ENCODE measurements at places on chromosomes 4 and X.

DNA sequence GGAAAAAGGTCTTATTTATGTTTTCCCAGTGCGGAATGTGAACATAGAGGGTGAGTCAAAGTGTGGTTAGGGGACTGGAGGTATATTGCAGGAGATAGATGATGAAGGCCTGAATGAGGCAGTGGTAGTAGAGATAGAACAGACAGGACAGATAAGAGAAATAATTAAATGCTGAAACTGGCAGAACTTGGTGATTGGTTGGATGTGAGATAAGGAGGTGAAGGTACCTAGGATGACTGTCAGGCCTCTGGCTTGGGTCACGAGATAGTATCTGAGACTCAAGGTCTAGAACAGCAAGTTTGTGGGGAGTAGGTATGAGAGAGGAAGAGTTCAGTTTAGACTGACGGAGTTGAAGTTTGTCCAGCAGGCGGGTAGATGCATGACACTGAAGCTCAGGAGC lies 3.5 kb downstream of the MND1 start:
- DNase-seq = no peak

GRCh38 chr4:86965019-86965976 lies 30.5 kb downstream of the AFF1 start:
- DNase-seq = peak; percentile 64

DNA sequence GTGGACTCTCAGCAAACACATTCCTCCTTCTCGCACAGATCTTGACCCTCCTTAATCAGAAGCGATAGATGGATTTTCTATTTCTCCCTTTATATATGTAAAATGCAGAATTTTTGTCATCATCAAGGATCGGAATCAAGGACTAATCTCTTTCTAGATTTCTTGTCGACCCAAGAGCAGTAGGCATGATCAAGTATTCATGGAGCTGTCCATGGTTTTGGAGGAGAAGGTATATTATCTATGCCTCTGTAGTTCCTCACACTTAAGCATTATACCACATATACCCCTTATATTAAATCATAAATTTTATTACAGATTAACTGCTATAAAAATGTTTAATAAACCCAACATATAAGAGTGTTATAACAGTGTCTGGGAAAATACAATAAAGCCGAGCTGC lies 886.8 kb downstream of the NLGN4X start:
- DNase-seq = no peak

GRCh38 chr4:151117371-151117962 lies 18.0 kb downstream of the RPS3A start:
- DNase-seq = peak; percentile 53

DNA sequence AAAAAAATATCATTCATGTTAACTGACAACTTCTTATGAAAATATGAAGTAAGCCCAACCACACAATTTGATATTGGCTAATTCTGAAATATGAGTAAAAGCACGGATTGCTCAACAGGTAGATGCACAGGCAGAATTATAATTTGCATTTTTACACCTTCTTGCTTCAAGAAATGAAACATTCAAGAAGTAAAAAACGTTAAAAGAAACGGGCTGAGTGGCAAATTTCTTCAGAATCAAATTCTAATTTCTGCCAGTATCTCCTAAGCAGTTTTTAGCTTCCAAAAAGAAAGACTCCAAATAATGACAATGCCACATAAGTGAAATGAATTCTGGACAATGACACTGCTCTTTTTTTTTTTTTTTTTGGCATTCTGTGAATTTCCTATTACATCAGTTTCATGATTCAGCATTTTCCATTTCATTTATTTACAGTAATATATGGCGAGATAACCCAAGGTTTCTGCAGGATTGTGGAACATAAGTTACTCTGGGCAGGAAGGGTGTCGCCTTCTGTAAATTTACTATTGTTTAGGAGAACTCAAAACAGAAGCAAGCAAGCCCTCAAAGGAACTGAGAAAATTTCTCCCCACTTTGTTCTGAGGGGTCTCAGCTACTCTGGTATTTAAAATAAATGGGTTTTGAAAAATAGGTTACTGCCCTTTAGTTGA lies 1.4 kb downstream of the SEL1L3 start:
- DNase-seq = peak; percentile 58

- no peak for DNase-seq
These were observed 111.7 kb upstream of the PDHA2 start for GRCh38 chr4:95728145-95728544.

DNA sequence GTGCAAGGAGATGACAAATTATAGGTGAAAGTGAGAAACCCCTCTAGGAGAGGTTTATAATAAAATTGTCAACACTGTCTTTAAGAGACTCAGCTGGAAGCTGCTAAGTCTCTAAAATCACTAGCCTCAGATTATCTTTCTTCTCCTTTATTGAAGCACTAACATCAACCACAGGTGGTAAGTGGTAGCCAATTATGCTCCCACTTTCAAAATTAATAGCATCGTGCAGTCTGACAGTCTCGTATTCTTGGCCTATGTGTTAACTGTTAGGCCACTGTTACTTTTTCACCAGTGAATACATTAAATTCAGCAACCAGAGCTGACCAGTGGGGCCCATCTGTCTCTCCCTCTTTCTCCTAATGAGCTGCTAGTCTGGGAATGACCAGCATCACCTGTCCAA lies 674.1 kb downstream of the RAPGEF2 start:
- DNase-seq = no peak

DNA sequence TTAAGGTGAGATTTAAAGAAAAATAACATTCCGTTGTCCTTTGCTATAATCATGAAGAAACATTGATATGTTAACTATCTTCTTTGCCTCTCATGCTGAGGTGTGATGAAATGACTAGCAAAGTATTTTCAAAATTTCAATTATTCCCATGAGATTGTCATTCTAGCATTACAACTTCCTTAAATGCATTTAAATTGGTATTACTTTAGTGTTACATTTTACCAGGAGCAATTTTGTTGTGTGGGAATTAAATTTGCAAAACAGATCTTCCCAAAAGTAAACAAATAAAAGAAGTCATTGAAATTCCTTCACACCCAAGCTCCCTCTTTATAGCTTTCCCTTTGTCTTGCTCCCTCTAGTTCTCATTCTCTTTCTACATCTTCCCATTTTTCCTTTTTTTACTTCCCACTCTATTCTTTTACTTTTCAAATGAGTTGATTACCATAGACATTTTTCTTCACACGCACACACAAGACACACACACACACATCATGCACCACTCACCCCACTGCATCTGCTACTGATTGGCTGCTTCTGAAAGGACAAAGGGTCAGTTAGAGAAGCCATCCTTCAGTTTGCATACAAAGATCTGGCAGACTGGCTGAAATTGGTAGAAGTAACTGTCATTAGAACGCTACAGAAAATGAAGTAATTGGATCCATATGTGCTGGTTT lies 10.0 kb upstream of the APELA start:
- no peak for DNase-seq

GRCh38 chr4:182578402-182578801 lies 335.2 kb downstream of the TENM3 start:
- DNase-seq = no peak

- peak; percentile 64 for DNase-seq
These were observed 52.8 kb downstream of the GPRIN3 start for GRCh38 chr4:89254847-89255246.

GRCh38 chr4:122453384-122453995 lies 3.0 kb downstream of the IL2 start:
- no peak for DNase-seq

DNA sequence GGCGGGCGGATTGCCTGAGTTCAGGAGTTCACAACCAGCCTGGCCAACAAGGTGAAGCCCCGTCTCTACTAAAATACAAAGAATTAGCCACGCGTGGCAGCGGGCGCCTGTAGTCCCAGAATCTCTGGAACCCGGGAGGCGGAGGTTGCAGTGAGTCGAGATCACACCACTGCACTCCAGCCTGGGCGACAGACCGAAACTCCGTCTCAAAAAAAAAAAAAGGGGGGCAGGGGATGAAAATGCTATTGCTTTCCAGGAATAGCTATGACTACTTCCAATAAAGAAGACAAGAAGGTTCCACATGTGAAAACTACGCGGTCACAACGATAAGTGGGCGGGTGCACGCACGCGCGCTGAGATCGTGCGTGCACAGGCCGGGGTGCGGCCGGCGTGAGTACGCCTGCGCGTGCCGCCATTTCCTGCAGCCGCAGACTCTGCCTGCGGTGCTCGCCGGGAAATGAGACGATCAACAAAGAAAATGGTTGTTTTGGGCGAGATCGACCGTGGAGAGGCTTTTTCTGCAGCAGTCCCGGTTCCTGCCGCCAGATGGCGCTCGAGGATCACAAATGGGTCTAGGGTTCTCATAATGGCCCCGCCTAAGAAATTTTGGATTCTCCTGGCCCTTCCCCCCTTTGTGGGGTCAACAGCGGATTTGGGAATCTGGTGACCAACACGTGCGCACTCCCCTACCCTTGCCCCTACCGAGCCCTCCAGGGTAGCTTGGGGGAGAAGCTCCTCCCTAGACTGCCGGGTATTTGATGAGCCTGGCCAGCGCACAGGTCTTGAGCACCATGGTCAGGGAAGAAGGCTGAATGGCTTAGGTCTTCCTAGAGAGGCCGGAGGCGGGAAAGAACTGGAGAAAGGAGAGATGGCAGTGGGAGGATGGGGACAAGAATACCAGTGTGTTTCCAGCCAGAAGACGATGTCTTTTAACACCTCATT lies 35.1 kb downstream of the PNMA5 start:
- DNase-seq = peak; percentile 88

GRCh38 chr4:181006499-181007260 lies 1236.5 kb upstream of the TENM3 start:
- no peak for DNase-seq

DNA sequence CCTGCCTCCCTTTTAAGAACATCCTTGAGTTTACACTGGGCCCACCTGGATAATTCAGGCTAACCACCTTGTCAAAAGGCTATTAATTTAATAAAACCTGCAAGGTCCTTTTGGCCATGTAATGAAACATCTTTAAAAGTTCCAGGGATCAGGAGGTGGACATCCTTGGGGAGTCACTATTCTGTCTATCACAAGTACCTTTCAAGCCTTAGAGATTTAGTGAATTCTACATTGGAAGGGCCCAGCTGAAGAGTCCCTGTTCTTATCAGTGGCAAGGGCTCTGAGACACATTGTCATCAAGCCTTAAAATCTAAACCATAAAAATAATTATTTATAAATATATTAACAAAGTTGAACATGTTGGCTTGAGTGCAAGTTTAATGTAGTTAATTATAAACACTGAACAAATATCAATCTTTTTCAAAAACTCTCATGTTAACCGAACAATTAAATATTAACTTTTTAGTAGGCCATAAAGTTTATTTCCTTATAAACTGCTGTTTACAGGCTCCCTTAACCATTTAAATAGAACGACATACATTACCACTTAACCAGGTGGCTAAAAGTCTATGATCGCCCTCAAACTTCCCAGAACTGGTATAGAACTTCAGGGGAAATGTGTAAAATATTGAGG lies 104.4 kb upstream of the CBR4 start:
- DNase-seq = no peak

- no peak for DNase-seq
These were observed 138.7 kb downstream of the F11 start for GRCh38 chr4:186404562-186405134.

All from suppressor macrophage treated with lipopolysaccharide for 4 hours (primary cell).